ENCODE measurements at places on chromosomes 6 and 20. TPM values are rescaled to one million over a fixed set of nuclear protein-coding genes. Genes with fewer than 3 reads are reported as not detected.

GRCh38 chr6:110564703-110565421 is 88.4 kb upstream of the SLC22A16 start:
- no peak for DNase-seq

DNA sequence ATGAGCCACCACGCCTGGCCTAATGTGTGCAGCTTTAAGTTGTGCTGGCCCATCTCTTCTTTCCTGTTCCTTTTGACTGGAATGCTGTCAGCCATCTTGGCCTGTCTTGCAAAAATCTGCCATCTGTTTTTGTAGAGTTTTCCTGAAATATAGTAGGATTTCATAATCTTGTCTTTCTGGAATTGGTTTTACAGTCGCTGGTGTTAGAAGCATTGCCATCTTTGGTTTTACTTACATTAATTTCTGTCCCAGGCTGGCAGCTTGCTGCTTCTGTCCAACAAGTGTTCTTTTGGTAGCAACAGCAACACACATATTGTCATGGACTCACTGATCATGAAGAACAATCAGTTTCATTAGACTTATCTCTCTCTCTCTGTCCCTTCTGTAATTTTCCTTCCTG is 29.1 kb upstream of the TULP1 start:
- DNase-seq, result no peak

GRCh38 chr6:157144859-157145568 is 178.3 kb downstream of the TMEM242 start:
- DNase-seq, result no peak

GRCh38 chr20:62496568-62497218 is 20.9 kb upstream of the GATA5 start:
- no peak for DNase-seq

Gene HRH3
- total RNA-seq, result not detected

DNA sequence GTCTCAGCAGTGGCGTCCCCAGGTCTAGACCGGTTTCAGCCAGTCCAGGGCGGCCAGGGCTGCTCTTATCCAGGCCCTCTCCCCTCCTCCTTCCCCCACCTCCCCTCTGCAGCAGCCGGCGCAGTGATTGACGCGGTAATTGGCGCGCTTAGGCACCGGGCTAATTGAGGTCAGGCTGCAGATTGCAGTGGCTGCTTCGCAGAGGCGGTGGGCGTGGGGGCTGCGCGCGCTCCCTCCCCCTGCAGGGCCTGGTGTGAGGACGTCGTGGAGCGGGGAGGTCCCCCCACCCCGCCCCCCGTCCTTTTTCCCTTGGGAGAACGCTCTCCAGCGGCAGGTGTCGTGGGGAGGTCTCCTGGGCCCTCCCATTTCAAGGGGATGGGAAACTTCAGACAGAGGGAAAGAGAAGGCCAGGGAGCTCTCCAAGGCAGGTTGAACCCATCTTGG is 70.4 kb upstream of the BLCAP start:
- DNase-seq, result no peak

Gene BTN1A1
- not detected for total RNA-seq

Gene PI16
- 7.3 TPM for total RNA-seq

All from activated CD4-positive, alpha-beta memory T cell treated with anti-CD3 and anti-CD28 coated beads, Interleukin-2, amount 10 ng/mL, durations not matched to agents 7 days and 5 days (primary cell).